ENCODE measurements at places on chromosomes 1 and 21.
A peak's percentile ranks its signal among the peaks of the same experiment; 100 is the strongest.

- no peak overlapping the region for H3K4me3 ChIP-seq
- H3K27ac ChIP-seq: no peak overlapping the region
- peaks cover 14% of the 10 kb centered on the region for H3K4me1 ChIP-seq
- no peaks in the 10 kb centered on the region for H3K27me3 ChIP-seq
- H3K36me3 ChIP-seq: no peaks in the 10 kb centered on the region
- DNase-seq: no peak
Observed at GRCh38 chr1:165395478-165395877, 39.0 kb upstream of the LMX1A start.

DNA sequence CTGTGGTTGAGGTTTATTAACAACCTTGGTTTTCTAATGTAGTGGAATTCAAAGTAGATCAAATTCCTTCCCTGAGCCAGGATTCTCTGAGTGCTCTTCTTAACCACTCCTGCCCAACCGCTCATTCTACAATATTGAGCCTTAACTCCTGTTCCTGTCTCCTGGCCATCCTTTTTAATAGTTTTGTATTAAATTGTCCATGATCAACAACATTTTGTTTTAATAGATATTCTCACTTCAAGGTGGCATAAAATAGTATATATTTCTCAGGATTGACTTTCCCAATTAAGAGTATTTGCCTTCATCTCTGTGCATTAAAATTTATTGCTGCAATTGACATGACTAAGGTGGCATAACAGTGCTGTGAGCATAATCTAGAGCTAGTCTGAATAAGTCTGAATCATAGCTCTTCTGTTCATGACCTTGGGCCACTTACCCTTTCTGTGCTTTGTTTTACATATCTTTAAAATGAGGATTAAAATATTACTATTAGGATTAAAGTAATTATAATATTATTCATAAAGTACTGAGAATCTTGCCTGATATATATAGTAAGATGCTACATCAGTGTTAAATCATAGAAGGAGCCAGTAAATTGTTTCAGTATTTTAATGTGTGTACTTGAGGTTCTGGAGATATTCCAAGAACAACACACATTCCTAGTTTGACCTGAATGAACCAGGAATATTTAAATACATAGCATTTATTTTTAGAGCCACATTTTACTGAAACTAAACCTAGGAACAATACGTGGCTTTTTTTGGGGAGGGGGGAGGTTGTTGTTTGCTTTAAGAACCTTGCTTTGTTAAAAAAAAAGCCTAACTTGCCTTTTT, 76.4 kb downstream of the ADGRL2 start:
- no peaks in the 10 kb centered on the region for H3K27me3 ChIP-seq
- no peaks in the 10 kb centered on the region for H3K36me3 ChIP-seq
- no peak overlapping the region for H3K4me3 ChIP-seq
- no peak for DNase-seq
- no peaks in the 10 kb centered on the region for H3K4me1 ChIP-seq

- H3K27me3 ChIP-seq: no peaks in the 10 kb centered on the region
- no peaks in the 10 kb centered on the region for H3K4me1 ChIP-seq
- H3K27ac ChIP-seq: no peak overlapping the region
- DNase-seq: no peak
Observed at GRCh38 chr1:26858160-26858559, 4.8 kb upstream of the SFN start.

DNA sequence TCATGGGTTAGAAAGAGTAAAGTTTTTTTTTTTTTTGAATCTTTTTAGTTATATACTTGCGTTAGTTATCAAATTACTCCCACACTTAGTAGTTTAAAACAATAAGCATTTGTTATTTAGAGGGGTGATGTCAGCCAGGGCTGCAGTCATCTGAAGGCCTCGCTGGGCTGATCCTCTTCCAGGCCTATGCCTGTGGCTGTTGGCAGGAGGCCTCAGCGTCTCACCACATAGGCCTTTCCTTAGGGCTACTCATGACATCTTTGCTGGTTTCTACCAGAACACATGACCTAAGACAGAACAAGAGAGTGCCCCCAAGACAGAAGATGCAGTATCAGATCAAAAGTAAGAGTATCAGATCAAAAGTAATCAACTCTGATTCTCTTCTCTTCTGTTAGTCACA, 167.4 kb downstream of the HHAT start:
- no peak overlapping the region for H3K4me3 ChIP-seq
- H3K36me3 ChIP-seq: no peaks in the 10 kb centered on the region
- no peaks in the 10 kb centered on the region for H3K27me3 ChIP-seq
- no peak for DNase-seq
- H3K27ac ChIP-seq: no peak overlapping the region

GRCh38 chr1:89201106-89201794, 2.5 kb upstream of the GBP4 start:
- H3K27me3 ChIP-seq: no peaks in the 10 kb centered on the region
- H3K36me3 ChIP-seq: peaks cover 8% of the 10 kb centered on the region
- DNase-seq: no peak
- H3K27ac ChIP-seq: peak overlapping the region; percentile 88

DNA sequence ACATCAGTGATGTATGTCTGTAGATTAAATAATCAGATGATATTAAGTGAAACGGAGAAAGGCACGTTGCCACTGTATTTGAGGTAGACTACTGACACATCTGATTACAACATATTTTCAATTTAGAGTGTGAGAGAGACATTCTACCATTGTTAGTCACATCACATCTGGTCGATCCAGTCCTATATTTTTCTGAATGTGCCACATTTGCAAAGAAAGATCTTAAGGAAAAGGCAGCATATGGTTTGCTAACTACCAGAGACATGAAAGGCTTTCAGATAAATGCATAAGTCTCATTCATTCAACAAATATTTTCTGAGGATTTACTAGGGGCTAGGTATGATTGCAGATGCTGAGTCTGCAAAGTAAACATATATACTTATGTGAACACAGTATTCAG, 114.3 kb upstream of the RUNX1 start:
- no peaks in the 10 kb centered on the region for H3K36me3 ChIP-seq
- no peaks in the 10 kb centered on the region for H3K27me3 ChIP-seq
- no peaks in the 10 kb centered on the region for H3K4me1 ChIP-seq

GRCh38 chr1:1542766-1543705, 2.6 kb upstream of the TMEM240 start:
- DNase-seq: no peak
- H3K27ac ChIP-seq: no peak overlapping the region
- no peaks in the 10 kb centered on the region for H3K36me3 ChIP-seq
- no peak overlapping the region for H3K4me3 ChIP-seq
- H3K4me1 ChIP-seq: no peaks in the 10 kb centered on the region

- H3K27ac ChIP-seq: no peak overlapping the region
- no peaks in the 10 kb centered on the region for H3K27me3 ChIP-seq
- no peak for DNase-seq
- H3K4me1 ChIP-seq: no peaks in the 10 kb centered on the region
- no peak overlapping the region for H3K4me3 ChIP-seq
- H3K36me3 ChIP-seq: no peaks in the 10 kb centered on the region
Observed at GRCh38 chr1:59917785-59918180, 8.8 kb downstream of the CYP2J2 start.

DNA sequence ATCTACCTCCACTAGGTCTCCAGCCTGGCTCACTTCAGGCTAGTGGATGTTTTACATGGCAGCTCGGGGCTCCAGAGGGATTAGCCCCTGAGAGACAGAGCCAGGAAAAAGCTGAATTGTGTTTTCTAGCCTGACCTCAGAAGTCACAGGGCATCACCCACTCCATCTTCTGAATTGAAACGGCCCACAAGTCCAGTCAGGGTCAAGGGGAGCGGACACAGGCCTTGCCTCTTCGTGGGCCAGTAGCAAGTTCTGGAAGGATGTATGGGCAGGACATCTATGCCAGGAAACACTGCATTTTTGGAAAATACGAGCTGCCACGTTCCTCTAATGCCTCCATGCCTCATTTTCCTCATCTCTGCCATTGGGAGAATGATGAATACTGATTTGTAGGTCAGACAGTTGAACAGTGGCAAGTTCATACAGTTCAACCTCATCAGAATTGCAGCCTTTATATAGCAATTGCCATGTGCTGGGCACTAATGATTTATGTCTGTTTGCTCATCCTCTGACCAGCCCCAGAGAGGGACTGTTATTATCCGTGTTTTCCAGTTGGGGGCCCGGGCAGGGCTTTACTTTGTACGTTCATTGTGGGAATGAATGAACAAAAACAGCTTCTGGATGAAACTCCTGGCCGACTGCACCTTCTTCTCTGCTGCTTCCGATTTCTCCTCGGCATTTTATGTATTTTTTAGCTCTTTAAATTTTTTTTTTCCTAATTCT, 23.2 kb upstream of the PCBP3 start:
- no peaks in the 10 kb centered on the region for H3K36me3 ChIP-seq
- H3K27ac ChIP-seq: no peak overlapping the region
- no peak for DNase-seq
- peaks cover 21% of the 10 kb centered on the region for H3K4me1 ChIP-seq
- H3K27me3 ChIP-seq: no peaks in the 10 kb centered on the region

DNA sequence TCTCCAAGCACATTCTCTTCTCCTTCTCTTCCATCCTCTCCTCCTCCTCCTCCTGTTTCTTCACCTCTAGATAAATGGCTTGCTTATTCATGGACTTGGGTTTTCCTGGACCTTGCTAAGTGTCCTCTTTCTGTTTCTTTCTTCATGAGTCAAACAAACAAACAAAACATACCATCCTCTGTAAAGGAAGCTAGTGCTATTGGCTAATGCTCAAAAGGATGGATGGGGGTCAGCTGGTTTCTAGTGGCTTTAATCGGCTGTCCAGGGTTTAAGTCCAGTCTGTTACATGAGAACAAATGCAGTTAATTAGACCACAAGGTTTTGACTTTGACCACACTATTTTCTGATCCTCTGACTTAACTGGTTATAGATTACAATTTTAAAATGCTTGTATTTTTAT, 83.8 kb upstream of the TSPAN2 start:
- no peaks in the 10 kb centered on the region for H3K27me3 ChIP-seq
- no peak overlapping the region for H3K4me3 ChIP-seq
- H3K27ac ChIP-seq: no peak overlapping the region
- no peaks in the 10 kb centered on the region for H3K4me1 ChIP-seq
- no peak for DNase-seq
- no peaks in the 10 kb centered on the region for H3K36me3 ChIP-seq

- no peaks in the 10 kb centered on the region for H3K27me3 ChIP-seq
- no peak for DNase-seq
- H3K27ac ChIP-seq: no peak overlapping the region
- no peaks in the 10 kb centered on the region for H3K36me3 ChIP-seq
Observed at GRCh38 chr21:44505673-44506278, 34.2 kb downstream of the KRTAP10-1 start.

GRCh38 chr1:23854568-23854967, 13.5 kb downstream of the FUCA1 start:
- no peaks in the 10 kb centered on the region for H3K27me3 ChIP-seq
- H3K36me3 ChIP-seq: peaks cover 38% of the 10 kb centered on the region
- no peak for DNase-seq
- no peak overlapping the region for H3K4me3 ChIP-seq

- H3K4me1 ChIP-seq: no peaks in the 10 kb centered on the region
- H3K27me3 ChIP-seq: no peaks in the 10 kb centered on the region
- H3K27ac ChIP-seq: no peak overlapping the region
- no peak overlapping the region for H3K4me3 ChIP-seq
- no peak for DNase-seq
- H3K36me3 ChIP-seq: no peaks in the 10 kb centered on the region
Observed at GRCh38 chr1:209382231-209383100, 201.0 kb upstream of the CAMK1G start.

GRCh38 chr21:27168084-27168483, 201.2 kb upstream of the ADAMTS5 start:
- H3K27ac ChIP-seq: no peak overlapping the region
- H3K36me3 ChIP-seq: no peaks in the 10 kb centered on the region
- H3K4me1 ChIP-seq: no peaks in the 10 kb centered on the region
- no peaks in the 10 kb centered on the region for H3K27me3 ChIP-seq

DNA sequence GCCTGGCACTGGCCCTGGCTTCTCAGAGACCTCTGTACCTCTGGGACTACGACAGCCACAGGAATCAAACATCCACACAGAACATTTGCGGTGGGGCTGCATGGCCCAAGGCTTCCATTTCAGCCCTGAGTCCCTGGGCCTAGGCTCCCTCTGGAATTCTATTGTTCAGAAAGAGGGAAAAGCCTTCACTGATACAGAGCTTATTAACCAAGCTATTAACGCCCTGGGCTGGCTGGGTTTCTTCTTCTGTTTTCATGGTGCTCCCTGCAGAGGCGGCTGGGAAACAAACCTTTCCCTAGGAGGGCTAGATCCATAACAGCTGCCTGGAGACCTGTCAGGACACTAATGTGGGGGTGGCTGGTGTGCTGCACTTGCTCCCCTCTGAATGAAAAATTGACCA, 88.2 kb downstream of the KAZN start:
- H3K27me3 ChIP-seq: no peaks in the 10 kb centered on the region
- H3K4me1 ChIP-seq: no peaks in the 10 kb centered on the region
- DNase-seq: no peak
- H3K27ac ChIP-seq: no peak overlapping the region

DNA sequence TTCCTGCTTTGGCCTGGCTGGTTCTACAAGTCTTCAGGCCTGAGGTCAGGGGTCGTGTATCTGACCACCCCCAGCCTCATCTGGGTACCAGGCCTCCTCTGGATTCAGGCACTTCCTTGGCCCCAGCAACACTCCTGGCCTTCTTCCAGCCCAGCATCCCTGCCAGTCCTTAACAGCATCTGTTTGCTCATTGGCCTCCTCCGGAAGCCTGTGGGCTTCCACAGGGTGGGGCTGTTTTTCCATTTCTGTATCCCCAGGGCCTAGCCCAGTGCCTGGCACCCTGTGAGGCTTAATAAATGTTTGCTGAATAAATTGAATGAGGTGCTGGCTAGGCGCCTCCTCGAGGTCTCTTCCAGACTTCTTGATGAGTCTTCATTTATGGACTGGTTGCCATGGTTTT, 21.5 kb upstream of the GPR37L1 start:
- no peak overlapping the region for H3K4me3 ChIP-seq
- no peaks in the 10 kb centered on the region for H3K4me1 ChIP-seq
- no peak for DNase-seq
- H3K27ac ChIP-seq: no peak overlapping the region

DNA sequence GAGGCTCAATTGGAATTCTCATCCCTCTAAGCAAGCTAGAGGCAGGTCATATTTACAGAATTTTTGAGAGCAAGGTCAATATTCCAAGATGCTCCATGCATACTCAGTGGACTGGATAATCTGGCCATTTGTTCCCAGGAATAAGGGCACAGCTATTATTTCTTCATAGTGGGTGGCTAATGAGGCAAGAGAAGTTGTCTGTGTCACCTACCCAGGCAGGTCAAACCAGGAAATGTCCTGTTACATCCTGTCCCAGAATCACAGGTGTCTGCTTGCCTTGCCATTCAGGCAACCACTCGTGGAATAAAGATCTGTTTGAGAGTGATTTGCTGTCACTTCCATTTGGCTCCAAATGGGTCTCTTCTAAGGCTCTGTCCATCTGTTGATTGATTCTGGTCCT, 85.2 kb upstream of the ZP4 start:
- no peak overlapping the region for H3K27ac ChIP-seq
- H3K36me3 ChIP-seq: no peaks in the 10 kb centered on the region
- H3K27me3 ChIP-seq: no peaks in the 10 kb centered on the region
- no peak overlapping the region for H3K4me3 ChIP-seq
- no peaks in the 10 kb centered on the region for H3K4me1 ChIP-seq

DNA sequence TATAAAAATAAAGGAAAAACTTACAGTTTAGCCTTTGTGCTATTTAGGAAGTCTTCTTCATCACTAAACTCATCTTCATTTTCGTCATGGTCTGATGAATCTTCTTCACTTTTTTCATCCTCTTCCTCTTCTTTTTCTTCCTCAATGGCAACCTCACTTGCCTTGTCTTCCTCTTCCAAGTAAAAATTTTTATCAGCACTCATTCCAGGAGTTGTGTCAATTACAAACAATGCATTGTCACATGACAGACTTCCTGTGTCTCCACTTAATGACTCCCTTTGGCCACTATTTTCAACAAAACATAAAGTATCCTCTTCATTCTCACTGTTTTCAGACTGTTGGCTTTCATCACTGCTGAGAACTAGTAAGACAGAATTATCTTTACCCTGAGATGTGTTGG, 2.8 kb downstream of the DNTTIP2 start:
- peak overlapping the region; percentile 94 for H3K27ac ChIP-seq
- no peak overlapping the region for H3K4me3 ChIP-seq
- no peaks in the 10 kb centered on the region for H3K27me3 ChIP-seq
- DNase-seq: no peak

Data from naive thymus-derived CD4-positive, alpha-beta T cell (primary cell).